ENCODE measurements at places on chromosomes 6 and 20.
A peak's percentile ranks its signal among the peaks of the same experiment; 100 is the strongest.

DNA sequence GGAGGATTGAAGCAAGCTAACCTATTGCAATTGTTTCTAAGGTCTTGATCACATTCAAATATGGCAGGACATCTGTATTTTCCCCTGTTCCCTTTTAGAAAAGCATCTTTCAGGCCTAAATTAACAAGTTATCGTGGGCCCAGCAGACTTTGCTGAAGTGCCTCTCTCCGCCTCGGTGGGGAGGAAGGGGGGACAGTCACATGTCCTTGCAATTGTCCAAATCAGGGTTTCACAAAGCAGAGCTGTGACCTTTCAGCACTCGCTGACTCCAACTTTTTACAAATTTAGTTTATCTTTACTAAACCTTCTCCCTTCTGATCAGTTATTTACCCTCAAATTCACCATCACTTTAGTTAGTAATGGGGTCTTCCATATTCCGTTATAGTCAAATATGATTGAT, 74.4 kb upstream of the KCNK16 start:
- DNase-seq: no peak

DNA sequence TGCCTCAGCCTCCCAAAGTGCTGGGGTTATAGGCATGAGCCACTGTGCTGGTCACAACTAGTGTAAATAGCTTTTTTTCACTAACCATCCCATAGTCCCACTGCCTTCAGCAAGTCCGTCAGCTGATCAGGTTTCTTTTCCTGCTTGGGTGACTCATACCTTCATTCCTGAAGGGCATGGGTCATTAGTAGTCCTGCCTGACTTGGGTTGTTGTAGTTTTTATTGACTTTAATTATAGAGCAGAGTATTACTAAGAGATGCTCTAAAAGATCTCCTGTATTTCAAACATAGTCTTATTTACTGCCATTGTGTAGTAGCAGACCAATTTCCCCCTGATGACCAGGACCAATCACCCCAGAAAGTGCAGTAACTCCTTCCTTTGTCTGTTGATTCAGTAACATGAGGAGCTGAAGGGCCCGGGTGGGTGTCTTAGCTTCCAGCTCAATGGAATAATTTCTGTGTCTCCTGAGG, 25.8 kb downstream of the HLA-C start:
- no peak for DNase-seq

GRCh38 chr6:134317471-134318131, at the start of gene SGK1:
Gene SGK1 (minus strand): TSS chr6:134318112. CDS start chr6:134317460, 652 bp downstream.
- DNase-seq: no peak

DNA sequence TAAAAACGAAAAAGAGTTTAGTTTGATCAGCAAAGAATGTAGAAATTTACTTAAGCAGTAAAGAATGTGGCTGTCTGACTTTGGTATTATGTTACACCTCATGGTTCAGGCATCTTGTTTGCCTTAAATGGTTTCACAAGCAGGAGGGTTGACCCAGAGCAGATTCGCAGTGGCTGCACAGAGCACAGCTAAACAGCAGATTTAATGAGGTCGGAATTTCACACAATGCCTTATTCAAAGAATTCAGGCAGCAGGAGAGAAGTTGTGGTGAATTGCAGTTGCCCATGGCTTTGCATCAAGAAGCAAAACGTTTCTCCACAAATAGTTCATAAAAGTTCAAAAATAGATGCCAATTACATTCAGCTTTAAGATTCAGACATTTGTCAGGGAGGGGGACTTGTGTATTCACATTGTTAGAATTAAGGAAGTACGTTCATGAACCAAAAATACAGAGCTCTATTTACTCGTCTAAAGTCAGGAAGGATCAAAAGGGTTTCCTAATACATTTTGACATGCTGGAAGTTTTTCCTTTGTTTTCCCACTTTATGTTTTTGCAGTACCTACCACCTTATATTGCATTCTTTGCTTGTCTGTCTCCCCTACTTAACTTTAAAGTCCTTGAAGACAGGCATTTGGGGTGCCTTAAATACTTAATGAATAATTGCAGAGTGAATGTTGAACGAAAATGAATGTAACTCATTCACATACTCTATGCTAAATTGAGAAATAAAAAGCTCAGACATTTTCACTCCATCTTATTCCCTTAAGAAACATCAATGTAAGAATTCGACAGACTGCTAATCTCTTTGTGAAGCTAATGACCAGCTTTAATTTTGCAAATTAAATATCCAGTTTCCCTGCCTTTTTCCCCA, 1163.6 kb upstream of the CITED2 start:
- DNase-seq: no peak

DNA sequence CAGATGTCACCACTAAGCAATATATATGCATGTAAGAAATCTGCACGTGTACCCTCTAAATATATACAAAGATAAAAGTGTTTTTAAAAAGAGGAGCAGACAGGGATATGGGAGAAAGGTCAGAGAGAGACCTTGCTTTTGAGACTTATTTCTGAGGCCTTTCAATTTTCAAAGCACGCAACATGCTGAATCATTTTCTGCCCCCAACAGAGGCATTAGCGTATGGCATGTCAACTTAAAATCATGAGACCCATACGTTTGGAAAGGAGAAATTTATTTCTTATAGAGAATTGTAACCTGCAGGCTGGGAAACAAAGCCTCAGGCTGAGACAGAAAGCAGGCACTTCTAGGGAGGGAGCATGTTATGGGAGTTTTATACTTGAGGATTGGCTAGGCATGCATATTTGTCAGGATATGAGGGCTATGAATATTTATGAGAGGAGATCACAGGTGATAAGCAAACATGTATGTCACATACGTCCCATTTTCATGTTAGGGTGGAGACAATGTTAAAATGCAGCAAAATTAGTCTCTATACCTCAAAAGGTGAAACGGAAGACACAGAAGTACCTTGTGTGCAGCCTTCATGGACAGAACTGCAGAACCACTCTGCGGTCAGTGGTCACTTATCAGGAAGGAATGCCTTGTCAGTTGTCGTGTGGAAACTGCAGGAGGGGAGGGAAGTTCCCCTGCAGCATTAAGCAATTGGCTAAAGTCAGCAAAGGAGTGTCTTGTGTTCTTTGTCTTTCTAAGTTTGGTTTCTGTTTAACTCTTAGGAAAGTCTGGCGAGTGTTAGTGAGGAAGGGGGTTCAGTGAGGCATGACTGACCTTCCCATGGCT, 6.3 kb upstream of the GABRR2 start:
- DNase-seq: no peak

DNA sequence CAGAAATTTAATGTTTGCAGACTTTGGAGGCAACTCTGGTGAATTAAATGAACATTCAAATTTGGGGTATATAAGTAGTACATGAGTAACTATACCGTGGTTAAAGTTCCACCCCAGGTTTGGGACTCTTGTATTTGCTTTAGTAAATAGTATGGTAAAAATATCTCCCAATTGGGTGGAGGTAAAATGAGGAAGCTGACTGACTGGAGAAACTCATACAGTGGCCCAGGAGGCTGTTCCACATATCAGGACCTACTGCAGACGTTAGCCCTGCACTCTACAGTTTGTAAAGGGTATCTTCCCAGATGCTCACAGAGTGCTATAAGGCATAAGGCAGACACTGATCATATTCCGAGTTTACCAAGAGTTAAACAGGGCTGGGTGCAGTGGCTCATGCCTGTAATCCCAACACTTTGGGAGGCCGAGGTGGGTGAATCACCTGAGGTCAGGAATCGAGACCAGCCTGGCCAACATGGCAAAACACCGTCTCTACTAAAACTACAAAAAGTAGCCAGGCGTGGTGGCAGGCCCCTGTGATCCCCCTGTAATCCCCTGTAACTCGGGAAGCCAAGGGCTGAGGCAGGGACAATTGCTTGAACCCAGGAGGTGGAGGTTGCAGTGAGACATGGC, 53.7 kb downstream of the CPXM1 start:
- no peak for DNase-seq

- DNase-seq: no peak
Measured at GRCh38 chr6:14384175-14384949, 266.8 kb downstream of the CD83 start.

GRCh38 chr6:50966532-50966931, 147.9 kb downstream of the TFAP2B start:
- no peak for DNase-seq

DNA sequence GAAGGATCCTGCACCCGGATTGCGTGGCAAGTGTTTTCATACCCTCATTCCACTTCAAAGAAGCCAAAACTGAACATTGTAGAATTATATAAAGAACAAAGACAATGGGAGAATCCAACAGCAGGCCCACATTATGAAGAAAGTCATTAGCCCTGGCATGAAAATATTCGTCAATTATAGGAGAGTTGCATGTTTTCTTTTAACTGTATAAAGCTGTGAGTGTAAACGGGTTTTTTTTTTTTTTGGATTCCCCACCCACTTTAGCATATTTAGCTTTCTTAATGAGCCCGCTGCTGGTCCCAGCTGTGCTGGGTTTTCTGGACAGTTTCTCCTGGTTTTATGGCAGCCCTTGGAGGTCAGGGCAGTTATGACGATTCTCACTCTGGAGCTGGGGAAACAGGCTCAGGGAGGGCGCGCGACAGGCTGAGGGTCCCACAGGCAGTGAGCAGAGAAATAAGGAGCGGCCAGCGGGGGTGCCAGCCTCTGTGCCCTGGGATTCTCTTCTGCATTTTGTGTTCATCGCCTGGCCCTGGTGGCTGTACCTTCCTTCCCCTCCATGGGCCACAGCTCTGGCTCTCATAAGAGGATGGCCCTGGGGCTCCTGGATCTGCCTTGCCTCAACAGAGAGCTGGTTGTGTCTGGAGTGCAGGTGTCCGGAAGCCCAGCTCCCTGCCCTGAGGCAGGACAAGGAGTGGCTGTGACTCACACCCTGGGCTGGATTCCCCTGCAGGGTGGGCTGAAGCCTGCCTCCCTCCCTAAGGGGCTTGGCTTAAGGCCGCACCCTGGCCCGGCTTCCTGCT, 24.1 kb upstream of the SULF2 start:
- DNase-seq: no peak

DNA sequence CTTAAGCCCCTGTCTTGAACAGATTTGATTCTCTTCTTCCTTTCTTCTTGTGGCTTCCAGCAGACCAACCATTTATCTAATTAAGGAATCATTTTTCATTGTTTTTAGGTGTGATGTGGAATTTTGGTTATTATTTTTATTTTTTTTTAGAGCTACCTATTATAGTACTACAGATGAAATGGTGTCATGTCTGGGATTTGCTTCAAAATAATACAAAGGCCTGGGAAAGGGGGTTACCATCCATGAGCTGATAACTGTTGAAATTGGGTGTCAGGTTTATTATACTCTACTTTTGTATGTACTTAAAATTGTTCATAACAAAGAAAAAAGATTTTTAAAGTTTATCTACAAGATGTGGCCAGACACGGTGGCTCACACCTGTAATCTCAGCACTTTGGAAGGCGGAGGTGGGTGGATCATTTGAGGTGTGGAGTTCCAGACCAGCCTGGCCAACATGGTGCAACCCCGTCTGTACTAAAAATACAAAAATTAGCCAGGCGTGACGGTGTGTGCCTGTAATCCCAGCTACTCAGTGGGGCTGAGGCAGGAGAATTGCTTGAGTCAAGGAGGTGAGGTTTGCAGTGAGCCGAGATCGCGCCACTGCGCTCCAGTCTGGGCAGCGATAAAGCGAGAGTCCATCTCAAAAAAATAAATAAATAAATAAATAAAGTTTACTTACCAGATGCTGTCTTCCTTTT, 561 bp downstream of the IL22RA2 start:
- DNase-seq: no peak

- no peak for DNase-seq
Measured at GRCh38 chr6:167219967-167220512, 62.3 kb upstream of the GPR31 start.

GRCh38 chr6:26269531-26270485, 95.2 kb upstream of the BTN3A2 start:
- no peak for DNase-seq

- no peak for DNase-seq
Measured at GRCh38 chr20:22681591-22682248, 97.3 kb upstream of the FOXA2 start.

GRCh38 chr20:17990278-17990972, 21.6 kb downstream of the MGME1 start:
- no peak for DNase-seq

GRCh38 chr6:90496258-90497016, 90.4 kb downstream of the MAP3K7 start:
- DNase-seq: no peak

- no peak for DNase-seq
Measured at GRCh38 chr20:5586720-5587119, 163.5 kb upstream of the SHLD1 start.

DNA sequence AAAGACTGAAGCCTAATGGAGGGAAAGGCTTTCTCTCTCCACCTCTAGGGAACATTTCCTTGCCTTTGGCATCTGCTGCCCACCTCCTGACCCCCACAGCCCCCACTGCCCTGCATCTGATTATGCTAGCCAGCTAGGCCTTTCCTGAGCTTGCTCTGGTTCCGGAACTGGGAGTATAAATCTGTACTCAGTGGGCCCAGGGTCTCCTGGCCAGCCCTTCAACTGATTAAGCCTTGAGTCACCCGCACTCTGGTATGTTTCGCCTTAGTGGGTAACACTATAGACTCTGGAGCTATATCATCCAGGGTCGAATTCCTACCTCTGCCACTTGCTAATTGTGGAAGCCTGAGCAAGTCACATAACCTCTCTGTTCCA, 45.6 kb upstream of the RIPOR2 start:
- DNase-seq: no peak

DNA sequence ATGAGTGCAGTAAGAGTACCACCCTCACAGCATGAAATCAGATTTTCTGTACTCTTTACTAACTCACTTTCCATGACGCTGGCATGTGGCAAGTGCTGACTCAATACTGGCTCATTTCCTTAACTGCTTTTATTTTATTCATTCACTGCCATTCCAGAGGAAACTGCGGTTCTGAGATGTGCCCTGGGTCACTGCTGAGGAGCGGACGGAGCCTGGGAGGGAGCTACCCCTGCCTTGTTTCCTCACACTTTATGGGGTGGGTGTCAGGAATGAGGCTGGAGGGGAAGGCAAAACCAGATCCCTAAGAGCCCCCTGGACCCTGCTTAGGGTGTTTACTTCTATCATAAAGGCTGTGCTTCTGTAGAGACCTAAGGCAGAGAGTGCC, 14.4 kb downstream of the NT5E start:
- DNase-seq: no peak

GRCh38 chr6:37354526-37355384, 972 bp downstream of the RNF8 start:
- DNase-seq: peak; percentile 17

DNA sequence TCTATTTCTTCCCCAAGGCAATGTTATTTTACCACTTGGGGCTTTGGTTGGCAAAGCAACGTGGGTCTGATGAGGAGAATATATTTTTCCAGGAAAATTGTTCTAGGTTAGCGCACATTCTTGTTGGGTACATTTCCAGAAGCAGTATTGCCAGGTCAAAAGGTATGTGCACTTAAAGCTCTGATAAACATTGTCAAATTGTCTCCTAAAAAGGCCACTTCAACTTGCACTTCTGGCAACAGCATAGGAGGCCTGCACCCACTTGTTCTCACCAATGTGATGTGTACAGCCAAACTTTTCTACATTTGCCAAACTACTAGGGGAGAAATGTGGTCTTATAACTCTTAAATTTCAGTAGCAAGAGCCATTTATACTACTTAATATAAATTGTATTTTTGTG, 197.5 kb upstream of the COL21A1 start:
- DNase-seq: no peak

DNA sequence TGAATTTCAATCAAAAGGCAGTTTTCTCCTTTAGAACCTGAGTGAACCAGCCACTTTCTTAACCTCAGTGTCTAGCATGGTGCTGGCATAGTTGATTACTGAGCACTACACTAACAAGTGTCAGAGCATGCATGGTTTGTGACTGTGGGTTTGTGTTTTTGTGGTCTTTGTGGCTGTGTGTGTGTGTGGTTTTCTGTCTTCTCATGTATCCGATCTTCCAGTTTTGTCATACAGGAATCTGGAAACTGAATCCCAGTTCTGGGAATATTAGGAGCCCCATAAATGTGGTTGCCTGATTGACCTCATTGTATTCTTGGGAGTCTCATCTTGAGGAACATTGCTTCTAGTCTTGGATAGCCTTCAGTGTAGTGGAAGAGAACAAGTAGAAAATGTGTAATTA, 73.7 kb downstream of the ESR1 start:
- DNase-seq: no peak

Data from activated T-cell treated with anti-CD3 and anti-CD28 coated beads for 48 hours (primary cell).